Kidney (tissue), 22 donors: ENCODE measurements at places on chromosomes 16 and 17. TPM values are rescaled to one million over a fixed set of nuclear protein-coding genes. Genes with fewer than 3 reads are reported as not detected.
A peak's percentile ranks its signal among the peaks of the same experiment; 100 is the strongest.

GRCh38 chr17:80455784-80456183 is 20.6 kb downstream of the NPTX1 start:
- DNase-seq, result no peak
- no peak overlapping the region for H3K4me3 ChIP-seq

DNA sequence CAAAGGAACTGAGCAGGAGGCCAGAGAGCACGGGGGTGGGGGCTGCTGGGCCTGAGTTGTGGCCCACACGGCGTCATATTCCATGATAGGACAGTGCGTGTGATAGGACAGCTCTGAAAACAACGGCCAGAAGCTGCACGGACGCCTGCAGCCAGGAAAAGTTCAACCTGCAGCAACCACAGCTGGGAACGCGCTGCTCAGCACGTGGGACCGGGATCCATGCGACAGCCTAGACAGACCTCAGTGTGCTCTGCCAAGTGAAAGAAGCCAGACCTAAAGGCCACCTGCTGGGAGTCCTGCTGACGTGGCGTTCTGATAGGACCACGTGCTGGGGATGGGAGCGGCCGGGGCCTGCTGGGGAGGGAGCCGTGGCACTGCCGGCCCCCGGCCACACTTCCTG is 21.6 kb downstream of the CTU2 start:
- H3K27me3 ChIP-seq, result no peaks in the 10 kb centered on the region
- H3K4me3 ChIP-seq, result no peak overlapping the region
- DNase-seq, result no peak
- H3K4me1 ChIP-seq, result no peaks in the 10 kb centered on the region
- peaks cover 16% of the 10 kb centered on the region for H3K36me3 ChIP-seq
- no peak overlapping the region for H3K27ac ChIP-seq

- no peak for DNase-seq
- H3K36me3 ChIP-seq, result no peaks in the 10 kb centered on the region
- no peak overlapping the region for H3K27ac ChIP-seq
- no peaks in the 10 kb centered on the region for H3K4me1 ChIP-seq
- H3K4me3 ChIP-seq, result no peak overlapping the region
These were observed 190.3 kb downstream of the RBFOX3 start for GRCh38 chr17:79420318-79421243.

GRCh38 chr17:18018411-18018921 is 20.5 kb downstream of the ATPAF2 start:
- peaks cover 2% of the 10 kb centered on the region for H3K36me3 ChIP-seq
- no peak overlapping the region for H3K4me3 ChIP-seq
- no peaks in the 10 kb centered on the region for H3K27me3 ChIP-seq
- no peaks in the 10 kb centered on the region for H3K4me1 ChIP-seq
- H3K27ac ChIP-seq, result no peak overlapping the region

DNA sequence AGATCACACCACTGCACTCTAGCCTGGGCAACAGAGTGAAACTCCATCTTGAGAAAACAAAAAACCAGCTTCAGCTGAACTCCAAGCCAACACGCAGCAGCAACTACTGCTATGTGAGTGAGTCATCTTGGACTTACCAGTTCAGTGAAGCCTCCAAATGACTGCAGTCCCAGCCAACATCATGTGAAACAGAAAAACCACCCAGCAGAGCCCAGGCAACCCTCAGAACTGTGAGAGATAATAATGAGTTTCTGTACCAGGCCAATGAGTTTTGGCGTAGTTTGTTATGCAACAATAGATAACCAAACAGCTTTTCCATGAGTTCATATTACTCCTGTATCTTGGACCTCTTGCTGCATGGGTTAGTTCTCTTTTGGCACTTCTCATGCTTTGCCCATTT is 23.3 kb downstream of the PHF12 start:
- H3K36me3 ChIP-seq, result peaks cover 2% of the 10 kb centered on the region
- H3K4me3 ChIP-seq, result no peak overlapping the region
- DNase-seq, result no peak
- H3K27ac ChIP-seq, result no peak overlapping the region

- no peaks in the 10 kb centered on the region for H3K4me1 ChIP-seq
- no peak overlapping the region for H3K4me3 ChIP-seq
- H3K36me3 ChIP-seq, result no peaks in the 10 kb centered on the region
- H3K27me3 ChIP-seq, result no peaks in the 10 kb centered on the region
- no peak for DNase-seq
- H3K27ac ChIP-seq, result no peak overlapping the region
These were observed 27.6 kb upstream of the IRX5 start for GRCh38 chr16:54903047-54903446.

- H3K27ac ChIP-seq, result no peak overlapping the region
- no peak overlapping the region for H3K4me3 ChIP-seq
- no peaks in the 10 kb centered on the region for H3K4me1 ChIP-seq
- DNase-seq, result no peak
- no peaks in the 10 kb centered on the region for H3K36me3 ChIP-seq
- no peaks in the 10 kb centered on the region for H3K27me3 ChIP-seq
These were observed 135.8 kb upstream of the CPHXL start for GRCh38 chr16:75862098-75862386.

DNA sequence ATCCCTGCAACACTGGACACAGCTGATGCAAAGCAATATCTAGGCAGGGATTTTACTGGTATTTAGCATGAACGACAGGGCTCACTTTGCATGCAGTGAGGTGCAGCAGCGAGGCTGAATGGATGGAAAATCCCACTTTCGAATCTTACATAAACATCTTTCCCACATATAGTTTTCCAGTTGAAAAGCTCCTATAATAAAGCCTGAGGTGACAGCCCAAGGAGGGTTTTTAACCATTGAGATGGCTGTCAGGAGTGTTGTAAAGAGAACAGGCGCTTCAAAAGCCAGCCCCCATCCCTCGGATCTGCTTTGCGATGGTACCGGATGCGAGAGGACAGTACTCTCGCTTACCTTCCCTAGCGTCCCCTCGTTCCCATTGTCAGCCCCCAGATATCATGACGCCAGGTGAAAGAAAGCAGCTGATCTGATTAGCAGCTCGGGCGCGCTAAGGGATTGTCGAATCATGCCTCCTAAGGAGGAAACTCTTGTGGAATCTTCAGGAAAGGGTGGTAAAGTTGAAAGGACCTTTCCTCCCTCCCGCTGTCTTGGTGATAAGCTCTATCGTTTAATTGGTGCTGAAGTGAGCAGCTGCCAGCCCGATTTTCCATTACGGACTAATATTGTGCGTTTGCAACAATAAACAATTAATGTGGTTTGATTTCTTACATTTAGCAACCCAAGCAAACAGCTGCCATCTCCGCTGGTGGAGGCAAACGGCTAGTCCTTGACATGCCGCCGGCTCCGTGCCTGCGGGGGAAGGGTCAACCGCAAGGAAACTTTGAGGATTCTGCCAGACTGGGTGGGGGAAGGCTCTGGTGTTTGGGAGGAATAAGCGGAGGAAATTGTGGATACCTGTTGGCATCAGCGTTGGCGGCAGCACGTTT is 1.8 kb downstream of the CDH8 start:
- H3K27ac ChIP-seq, result no peak overlapping the region
- peaks cover 35% of the 10 kb centered on the region for H3K27me3 ChIP-seq
- no peaks in the 10 kb centered on the region for H3K36me3 ChIP-seq
- peaks cover 4% of the 10 kb centered on the region for H3K4me1 ChIP-seq
- H3K4me3 ChIP-seq, result peak overlapping the region; percentile 56
- peak; percentile 8 for DNase-seq

DNA sequence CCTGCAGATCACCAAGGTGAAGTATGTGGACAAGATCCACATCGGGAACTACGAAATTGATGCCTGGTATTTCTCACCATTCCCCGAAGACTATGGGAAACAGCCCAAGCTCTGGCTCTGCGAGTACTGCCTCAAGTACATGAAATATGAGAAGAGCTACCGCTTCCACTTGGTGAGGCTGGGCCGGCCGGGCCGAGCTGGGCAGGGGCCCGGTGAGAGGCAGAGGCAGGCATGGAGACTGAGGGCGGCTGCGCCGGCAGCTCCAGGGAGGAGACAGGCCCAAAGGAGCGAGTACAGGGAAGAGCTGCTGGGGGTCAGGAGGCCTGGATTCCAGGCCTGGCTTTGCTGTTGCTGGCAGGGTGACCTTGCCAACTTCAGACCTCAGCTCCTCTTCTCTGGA is 8.3 kb downstream of the PRSS8 start:
- H3K36me3 ChIP-seq, result peaks cover 10% of the 10 kb centered on the region
- H3K4me3 ChIP-seq, result no peak overlapping the region
- H3K27ac ChIP-seq, result no peak overlapping the region
- peaks cover 34% of the 10 kb centered on the region for H3K4me1 ChIP-seq

GRCh38 chr16:56828647-56829046 is 36.4 kb upstream of the SLC12A3 start:
- H3K36me3 ChIP-seq, result peaks cover 5% of the 10 kb centered on the region
- H3K27ac ChIP-seq, result no peak overlapping the region
- no peak overlapping the region for H3K4me3 ChIP-seq
- no peak for DNase-seq

DNA sequence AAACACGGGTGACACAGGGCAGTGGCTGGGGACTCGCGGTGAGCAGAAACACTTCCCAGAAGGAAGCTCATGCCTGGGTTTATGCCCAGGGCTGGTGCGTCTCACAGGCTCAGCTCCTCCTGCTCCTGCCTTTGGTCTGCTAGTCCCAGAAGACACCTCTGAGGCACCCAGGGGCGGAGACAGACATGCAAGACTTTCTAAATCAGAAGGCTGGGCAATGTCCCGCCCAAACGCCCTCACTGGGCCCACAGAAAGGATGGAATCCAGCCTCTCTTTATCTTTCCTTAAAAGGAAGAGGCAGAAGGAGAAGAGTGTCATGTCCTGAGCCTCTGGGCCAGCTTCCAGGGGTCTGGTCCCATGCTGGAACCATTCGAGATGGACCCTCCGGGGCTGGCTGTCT is 197.7 kb upstream of the RPL38 start:
- no peaks in the 10 kb centered on the region for H3K36me3 ChIP-seq
- DNase-seq, result no peak
- no peaks in the 10 kb centered on the region for H3K4me1 ChIP-seq

DNA sequence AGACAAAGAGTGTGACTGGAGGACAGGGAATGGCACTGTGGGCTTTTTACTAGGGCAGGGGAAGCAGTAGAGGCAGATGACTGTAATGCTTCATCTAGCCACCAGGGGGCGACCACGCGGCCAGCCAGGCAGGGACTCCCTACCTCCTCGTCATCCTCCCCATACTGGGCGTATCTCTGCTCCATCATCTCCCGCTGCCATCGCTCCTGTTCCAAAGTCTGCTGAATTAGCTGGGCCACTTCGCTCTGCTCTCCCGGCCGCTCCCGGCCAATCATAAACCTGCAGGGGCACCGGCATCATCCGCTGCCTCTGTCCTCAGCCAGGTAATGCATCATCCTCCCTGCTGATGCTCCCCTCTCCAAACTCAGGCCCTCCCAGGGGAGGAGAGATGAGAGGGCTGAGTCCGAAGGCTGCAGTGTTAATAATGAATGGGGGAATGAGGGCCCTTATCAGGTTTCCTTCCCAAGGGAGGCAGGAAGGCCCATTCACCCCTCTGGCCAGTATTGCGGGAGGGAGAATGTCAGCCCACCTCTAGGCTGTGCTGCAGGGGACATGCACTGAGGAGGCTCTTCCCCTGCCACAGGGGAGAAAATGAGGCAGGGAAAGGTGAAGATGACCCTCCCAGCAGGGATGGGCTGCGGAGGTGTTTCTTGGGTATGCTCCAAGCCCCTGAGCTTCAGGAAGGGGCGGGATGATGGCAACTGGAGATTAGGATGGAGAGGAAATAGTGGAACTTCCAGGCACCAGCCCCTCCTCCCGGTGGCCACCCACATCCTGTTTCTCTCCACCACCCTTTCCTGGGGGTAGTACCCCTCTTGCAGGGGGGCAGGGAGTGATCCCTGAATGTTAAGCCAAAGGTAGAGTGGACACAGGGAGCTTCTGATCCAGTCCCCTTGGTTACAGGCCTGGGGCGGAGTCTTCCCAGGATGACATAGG is 10.3 kb upstream of the SAMD14 start:
- H3K4me3 ChIP-seq, result no peak overlapping the region
- peak overlapping the region; percentile 55 for H3K27ac ChIP-seq
- no peaks in the 10 kb centered on the region for H3K4me1 ChIP-seq
- H3K36me3 ChIP-seq, result peaks cover 60% of the 10 kb centered on the region

DNA sequence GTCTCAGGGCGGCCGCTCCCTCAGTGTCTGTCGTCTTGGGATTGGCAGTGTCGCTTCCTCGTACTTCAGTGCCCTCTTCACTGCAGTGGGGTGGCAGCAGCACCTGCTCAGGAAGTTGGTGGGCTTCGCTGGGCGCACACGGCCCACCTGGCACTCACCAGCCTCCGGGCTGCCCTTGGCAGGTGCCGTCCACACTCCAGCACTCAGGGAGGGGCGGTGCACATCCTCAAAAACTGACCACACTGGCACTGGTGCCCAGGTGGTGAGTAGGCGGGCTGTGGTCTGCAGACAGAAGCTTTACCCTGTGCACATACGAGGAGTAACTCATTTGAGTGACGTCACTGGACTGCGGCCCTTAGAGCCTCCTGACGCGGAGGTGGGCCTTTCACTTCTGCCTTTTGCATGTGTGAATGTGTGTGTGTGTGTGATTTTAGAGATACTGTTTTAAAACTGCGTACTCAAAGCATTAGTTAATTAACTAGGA is 94.6 kb downstream of the BANP start:
- H3K27ac ChIP-seq, result no peak overlapping the region
- no peaks in the 10 kb centered on the region for H3K4me1 ChIP-seq
- no peaks in the 10 kb centered on the region for H3K36me3 ChIP-seq
- no peaks in the 10 kb centered on the region for H3K27me3 ChIP-seq

- H3K27me3 ChIP-seq, result no peaks in the 10 kb centered on the region
- no peak for DNase-seq
- H3K4me1 ChIP-seq, result no peaks in the 10 kb centered on the region
These were observed 46.5 kb downstream of the STX8 start for GRCh38 chr17:9529033-9529700.

- H3K4me3 ChIP-seq, result no peak overlapping the region
- H3K27me3 ChIP-seq, result no peaks in the 10 kb centered on the region
- no peak overlapping the region for H3K27ac ChIP-seq
- no peak for DNase-seq
- no peaks in the 10 kb centered on the region for H3K36me3 ChIP-seq
These were observed 19.0 kb downstream of the C16orf96 start for GRCh38 chr16:4574919-4575705.

The SNAI3 gene
- total RNA-seq, result 2.3 TPM

The ITGAL gene
- 19.6 TPM for total RNA-seq

The BOLA2B gene
- total RNA-seq, result 77.6 TPM

The C17orf67 gene
- 2.0 TPM for total RNA-seq

The ITGAX gene
- total RNA-seq, result 11.9 TPM

The KRT20 gene
- not detected for total RNA-seq

The CSH1 gene
- not detected for total RNA-seq

The CDYL2 gene
- 27.3 TPM for total RNA-seq

The KRT24 gene
- 0.31 TPM for total RNA-seq
